ENCODE measurements at places on chromosomes 3 and 15.

DNA sequence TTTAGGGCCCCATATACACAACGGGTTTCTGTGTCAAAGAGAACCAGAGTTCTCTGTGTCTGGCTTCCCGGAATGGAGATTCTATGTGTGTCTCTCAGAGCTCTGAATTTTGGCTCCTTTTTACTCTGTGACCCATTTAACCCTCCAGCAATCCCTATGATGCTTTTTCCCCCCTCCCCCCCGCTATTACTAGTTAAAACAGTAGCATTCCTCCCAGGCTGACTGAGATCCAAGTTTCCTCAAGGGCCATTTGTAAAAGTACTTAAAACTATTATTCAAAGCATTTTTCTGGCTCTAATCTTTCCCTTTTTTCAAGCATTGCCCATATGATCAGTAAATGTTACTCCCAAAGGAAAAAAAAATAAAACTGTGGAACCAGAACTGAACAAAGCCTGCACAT is 6.6 kb upstream of the STAC start:
- no peak for DNase-seq

DNA sequence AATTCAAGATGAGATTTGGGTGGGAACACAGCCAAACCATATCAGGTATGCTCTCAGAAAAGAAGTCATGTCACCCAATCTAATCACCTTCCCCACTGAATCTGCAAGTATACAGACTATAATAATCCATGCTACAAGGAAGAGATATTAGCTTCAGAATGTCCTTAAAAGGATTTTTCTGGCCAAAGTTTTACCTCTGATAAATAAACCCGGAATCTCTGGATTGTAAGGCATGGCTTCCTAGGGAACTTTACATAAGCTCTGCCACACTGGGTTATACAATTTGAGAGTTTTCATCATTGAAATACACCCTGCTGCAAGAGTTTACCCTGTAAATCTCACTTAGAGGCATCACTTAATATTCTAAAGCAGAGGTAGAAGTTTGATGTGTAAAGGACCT is 330.5 kb upstream of the KCNMB2 start:
- no peak for DNase-seq

DNA sequence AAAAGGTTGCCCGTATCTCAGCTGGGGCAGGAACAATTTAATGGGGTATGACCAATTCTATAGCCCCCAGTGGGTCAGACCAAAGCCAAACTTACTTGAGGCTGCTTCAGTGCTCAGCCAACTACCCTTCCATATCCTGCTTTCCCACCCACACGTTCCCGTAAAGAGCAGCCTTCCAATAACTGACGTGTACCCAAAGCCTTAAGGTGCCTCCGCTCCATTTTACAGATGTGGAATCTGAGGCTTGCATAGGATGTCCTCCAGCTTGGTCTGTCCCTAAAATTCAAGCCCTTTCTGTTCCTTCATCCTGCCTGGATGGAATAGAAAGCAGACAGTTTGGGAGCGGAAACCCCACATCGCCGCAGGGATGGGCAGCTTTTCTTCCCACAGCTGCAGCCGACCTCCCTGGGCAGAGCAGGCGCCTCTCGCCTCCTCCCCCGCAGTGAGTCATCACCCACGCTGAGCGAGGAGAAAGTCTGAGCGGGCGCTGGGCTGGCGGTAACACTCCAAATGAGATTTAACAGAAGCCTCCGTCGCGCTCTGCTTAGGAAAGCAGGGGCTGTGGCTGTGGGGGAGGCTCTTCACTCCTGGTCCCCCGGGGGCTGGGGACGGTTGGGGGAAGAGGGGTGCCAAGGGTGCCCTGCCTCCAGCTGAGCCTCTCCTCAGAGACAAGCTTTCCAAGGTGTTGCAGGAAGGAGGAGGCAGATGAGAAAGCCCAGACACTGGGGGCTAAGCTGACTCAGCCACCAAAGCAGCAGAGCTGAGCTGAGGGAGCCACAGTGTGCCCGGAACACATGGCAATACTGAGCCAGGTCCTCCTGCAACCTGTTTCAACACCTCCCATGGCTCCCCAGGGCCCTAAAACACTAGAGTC is 57.8 kb upstream of the HRH1 start:
- peak; percentile 87 for DNase-seq

DNA sequence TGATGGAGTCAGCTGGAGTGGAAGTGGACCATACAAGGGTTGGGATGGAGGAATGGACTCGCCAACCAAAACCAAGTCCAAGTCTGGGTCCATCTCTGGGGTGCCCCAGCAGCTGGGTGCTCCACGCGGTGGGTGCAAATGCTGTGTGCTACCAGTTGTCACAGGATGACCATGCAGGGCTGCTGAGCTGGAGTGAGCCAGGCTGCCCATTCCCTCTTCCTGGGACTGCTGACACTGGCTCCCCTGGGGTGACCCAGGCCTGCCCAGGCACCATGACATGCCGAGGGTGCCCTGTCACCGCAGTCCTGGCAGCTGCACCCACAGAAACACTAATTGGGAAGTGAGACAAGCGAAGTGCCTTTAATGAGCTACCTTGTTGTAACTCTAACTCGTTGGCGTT is 140.2 kb downstream of the TPRA1 start:
- DNase-seq = no peak

- DNase-seq = no peak
Measured at GRCh38 chr15:54519577-54519976, 541.3 kb downstream of the UNC13C start.

DNA sequence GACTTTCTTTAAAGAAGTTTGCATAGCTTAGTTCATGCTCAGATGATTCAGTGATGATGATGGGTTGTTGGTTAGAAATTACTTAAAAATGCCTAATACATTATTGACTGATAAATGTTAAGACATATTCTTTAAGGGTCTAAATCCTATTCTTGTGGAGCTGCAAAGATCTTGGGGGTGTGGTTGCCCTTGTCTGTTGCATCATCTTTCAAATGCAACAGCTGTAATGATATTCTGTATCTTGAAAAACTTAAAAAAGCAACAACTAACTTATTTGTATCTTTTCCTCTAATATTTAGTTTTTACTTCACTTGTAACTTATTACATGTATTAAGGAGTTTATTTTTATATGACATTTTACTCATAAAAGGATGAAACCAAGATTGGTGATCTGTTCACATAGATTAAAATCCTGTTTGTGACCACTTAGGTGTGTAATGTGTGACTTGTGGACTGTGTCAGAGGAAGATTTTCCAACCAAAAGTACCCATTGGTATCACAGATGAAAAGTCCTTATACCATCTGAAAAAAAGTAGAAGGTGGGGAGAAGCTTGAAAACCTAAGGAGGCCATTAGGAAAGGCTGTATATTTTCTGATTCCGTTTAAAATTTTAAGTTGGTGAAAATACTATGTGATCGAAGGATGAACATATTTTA is 142.8 kb downstream of the IGF1R start:
- DNase-seq = no peak

DNA sequence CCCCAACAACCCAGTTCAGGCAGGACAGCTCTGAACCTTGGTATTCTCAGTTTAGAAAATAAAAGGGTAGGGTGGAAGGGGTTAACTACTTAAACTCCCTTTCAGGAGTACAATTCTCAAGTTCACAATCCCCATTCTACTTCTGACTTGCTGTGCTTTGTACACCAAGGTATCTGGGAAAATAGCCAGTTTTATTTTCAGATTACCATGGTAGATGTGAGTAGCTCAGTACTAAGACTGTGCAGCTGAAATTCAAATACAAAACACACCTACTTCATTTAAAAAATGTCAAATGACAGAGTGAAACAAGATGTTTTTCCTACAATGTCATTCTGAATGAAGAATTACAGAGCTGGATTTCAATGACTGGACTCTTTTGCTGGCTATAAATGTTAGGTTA is 27.4 kb downstream of the SLC7A14 start:
- no peak for DNase-seq

DNA sequence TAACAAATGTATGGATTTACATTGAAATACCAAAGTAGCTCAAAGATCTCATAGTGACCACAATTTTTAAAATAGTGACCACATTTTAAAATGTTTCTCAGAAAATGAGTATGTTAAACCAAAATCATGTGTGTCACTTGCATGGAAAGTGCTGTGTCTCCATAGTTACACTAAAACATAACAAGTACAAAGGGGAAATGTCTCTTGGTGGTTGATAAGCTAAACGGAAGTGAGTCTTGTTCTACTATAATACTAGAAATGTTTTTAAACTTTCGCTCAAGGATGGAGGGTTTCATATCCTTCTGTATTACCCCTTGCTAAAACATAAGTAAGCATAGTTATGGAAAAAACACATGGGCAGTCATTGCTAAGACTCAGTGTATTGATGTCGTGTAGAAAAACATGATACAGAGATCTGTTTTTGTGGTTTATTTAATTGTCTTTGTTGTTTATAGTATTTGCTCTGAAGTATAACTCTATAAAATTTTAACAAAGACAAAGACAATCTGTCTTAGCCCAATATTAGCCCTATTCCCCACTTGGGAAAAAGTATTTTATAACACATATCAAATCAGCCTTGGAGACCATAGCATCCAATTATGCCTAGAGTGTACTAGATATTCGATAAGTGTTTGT is 27.0 kb upstream of the DENND4A start:
- DNase-seq = no peak

DNA sequence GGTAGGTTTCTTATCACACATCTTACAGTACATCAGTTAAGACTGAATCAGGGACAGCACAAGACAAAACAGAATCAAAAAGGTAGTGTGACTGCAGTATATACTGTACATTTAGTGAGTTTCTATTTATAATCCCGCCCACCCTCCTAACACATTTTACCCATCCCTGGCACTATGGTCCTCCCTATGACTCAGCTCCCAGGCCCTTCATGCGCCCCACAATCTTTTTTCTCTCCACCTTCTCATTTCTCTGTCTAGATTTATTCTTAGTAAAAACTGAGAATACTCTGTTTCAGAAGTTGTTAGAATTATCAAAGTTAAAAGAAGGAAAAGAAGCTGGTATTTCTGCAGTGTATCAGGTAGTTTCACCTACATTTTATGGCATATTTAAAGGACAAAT is 427.3 kb downstream of the CNTN4 start:
- no peak for DNase-seq

DNA sequence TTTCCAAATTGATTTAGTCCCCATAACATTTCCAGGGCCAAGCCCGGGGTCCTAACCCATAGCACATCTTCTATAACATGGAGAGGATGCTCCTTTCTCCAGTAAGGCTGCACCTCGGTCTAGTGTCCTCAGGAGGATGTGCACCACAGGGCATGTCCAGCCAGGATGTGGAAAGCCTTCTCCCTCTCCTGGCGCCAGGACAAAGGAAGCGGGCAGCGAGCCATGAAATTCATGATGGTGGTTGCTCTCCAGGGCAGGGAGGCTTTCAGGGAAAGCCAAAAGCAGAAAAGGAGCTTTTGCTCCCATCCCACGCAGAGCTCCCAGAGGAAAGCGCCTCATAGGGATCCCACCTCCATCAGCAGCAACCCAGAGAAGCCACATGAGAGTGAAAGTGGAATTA is 220.0 kb downstream of the ADAMTSL3 start:
- DNase-seq = no peak

- no peak for DNase-seq
Measured at GRCh38 chr15:79332824-79333510, 22.1 kb downstream of the TMED3 start.

DNA sequence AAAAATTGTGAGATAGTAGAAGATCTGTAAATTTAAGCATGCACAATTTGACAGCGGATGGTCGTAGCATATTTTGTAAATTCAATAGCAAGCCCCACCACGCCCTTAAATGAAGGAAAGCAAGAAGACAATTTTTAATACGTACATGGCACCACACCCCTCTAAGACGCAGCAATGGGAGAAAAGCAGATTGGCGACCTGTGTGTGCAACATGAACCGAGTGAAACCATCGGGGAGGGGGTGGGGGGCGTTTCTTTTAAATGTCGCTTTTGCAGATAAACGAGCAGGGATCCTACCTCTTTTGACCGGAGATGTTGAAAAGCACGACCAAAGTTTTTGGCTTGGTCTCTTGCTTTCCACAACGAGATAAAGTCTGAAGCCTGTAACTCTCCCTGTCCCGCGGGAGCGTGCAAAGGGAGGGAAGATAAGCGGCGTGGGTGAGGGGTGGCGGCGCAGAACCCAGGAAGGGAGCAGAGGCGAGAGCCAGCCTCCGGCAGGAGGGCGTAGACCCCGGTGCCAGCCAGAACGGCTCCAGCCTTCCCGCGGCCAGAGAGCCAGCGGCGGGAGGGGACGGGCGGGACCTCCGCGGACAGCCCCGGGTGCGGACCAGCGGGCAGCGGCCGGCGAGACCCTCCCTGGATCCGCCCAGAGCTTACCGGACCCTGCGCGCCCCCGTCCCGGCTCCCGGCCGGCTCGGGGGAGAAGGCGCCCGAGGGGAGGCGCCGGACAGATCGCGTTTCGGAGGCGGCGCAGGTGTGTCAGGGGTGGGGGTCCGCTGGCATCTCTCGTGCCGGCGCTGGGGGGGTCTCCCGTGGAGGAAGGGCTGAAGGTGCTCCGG is at the start of gene CHL1:
Gene CHL1 (plus strand): TSS at position 453 of the 838 bp plus-strand sequence. CDS start 123,014 bp downstream, outside the sequence.
- DNase-seq = no peak
